ENCODE measurements at places on chromosomes 1 and 21.

DNA sequence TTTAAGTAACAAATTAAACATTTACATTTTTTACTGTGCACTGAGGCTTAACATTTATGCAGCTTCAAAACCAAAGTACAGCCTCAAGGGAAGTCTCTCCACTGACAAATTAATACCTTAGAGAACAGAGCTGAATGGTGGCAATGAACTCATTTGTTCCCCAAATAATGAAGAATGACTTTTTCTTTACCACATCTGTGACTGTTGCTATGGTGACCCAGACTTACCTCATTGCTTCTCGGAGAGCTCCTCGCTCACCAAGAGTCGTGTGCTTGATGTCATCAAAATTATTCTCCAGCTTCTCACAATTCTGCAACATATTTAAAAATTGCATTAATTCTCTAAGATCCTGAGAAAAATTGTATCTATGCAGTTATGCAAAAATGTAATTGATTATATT is 92.9 kb downstream of the DPYD start:
- DNase-seq = no peak

DNA sequence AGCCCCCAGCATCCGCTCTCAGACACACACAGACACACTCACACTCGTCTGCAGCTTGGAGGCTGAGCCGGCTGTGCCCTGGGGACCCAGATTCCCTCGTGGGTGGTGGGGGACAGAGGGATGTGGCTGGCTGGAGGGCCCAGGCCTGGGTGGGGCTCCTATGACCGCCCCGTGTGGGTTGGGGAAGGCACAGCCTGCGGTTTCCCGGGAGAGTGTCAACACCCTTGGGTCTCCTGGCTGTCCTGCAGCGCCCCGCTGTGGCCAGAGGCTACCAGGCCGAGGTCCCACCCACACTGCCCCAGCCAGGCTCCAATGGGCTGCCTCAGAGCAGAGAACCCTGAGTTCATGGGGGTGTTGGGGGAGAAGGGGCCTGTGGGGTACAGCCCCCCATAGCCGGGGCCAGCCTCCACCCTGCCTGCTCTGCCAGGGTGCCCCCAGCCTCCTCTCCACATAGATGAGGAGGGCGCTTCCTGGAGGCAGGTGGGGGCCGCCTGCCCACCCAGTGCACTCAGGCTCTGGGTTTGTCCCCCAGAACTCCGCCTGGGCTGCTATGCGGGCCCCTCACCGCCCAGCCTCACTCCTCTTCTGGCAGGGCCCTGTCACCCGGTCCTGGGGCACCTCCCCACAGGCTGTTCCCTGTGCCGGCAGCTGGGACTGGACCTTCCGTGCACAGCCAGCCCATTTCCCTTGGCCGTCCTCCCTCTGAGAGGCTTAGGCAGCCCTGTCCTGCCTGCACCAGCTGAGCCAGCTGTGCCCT is at the start of gene TTC34:
Gene TTC34 (minus strand): TSS at position 159 of the 757 bp plus-strand sequence. CDS start 866 bp downstream, outside the sequence.
- DNase-seq = peak; percentile 24

GRCh38 chr1:71228742-71229365 is 148.0 kb upstream of the ZRANB2 start:
- DNase-seq = no peak

- no peak for DNase-seq
Observed at GRCh38 chr1:227735539-227736285, 477 bp downstream of the SNAP47 start.

- no peak for DNase-seq
Observed at GRCh38 chr1:97136996-97137395, 415.4 kb downstream of the PTBP2 start.

DNA sequence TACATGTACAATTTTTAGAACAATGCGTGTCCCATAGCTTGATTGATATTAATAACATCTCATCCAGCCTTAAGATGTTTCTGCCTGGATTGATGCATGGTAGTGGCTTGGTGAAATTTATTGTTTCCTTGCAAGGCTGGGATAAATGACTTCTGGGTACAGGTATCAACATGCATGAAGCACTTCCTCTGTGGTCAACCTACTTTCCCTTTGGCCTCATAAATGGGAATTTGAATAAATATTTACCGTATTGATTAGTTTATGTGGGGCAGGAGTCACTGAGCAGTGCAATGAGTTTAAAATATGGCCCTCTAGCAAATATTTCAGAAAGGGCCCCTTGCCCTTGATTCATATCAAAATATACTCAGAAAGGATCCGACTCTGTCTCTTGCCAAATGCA is 83.9 kb upstream of the KCNE2 start:
- no peak for DNase-seq

- no peak for DNase-seq
Observed at GRCh38 chr1:36420409-36420808, 22.7 kb upstream of the LSM10 start.

GRCh38 chr1:89602871-89603404 is 30.0 kb upstream of the LRRC8C start:
- peak; percentile 29 for DNase-seq
